NCI-H1105 treated with DMSO at 0.1 percent for 48 hours (cell line): ENCODE measurements at places on chromosomes 2 and 18.
A peak's percentile ranks its signal among the peaks of the same experiment; 100 is the strongest.

- no peak for DNase-seq
Measured at GRCh38 chr2:28380219-28380618, 12.4 kb upstream of the FOSL2 start.

DNA sequence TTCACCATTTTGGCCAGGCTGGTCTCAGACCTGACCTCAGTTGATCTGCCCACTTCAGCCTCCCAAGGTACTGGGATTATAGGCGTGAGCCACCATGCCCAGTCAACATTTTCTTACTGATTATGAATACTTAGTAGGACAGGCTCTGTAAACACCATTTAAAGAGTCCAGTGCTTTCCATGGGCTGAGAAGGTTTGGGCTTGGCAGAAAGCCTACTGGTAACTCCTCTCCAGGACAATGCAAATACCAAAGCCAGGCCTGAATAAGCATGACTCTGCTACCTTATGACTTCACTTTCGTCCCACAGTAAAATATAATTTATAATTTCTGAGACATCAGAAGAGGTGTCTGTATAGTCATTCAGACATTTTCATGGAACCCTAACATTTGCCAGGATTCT is 60.2 kb upstream of the FAM117B start:
- no peak for DNase-seq

DNA sequence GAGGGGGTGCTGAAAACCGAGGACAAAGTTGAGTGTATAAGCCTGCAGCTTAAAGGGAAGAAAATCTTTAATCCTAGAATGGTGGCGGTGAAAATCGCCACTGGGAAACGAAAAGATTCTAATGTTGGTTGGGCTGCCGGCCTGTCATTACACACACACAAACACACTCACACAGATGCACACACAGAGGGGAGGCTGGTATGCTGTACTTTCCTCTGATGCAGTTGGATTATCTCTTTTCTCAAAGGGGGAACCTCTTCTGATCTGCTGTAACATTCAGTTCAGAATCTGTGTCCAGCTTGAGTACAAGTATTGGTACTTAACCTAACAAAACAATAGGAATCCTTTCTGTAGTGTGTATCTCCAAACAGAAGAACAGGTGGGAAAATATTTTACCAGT is 39.0 kb downstream of the ANXA4 start:
- no peak for DNase-seq

DNA sequence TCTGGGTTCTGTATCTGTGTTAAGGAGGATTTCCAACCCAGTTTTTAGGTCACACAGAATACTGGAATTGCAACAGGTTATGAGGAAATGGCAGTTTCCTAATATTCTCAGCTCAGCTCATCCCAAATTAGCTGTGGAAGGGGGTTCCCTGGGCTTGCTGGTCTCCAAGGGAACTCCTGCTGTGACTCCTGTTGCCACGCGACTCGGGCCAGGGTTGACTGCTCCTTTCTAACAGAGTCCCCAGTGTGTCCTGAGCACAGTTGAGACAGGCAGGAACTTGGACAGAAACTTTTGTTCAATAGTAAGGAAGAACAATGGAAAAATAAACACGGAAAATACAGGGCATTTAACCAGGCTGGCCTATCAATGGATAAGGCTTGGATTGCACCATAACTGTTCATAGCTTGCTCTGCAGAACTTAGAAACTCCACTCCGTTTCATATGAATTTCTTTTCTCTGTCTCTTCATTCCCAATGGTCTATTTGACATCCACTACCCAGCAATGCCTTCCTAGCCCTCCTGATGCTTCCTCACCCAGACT is 3.8 kb upstream of the ROCK2 start:
- DNase-seq, result no peak

GRCh38 chr2:28661589-28662001 is 90.0 kb upstream of the PPP1CB start:
- no peak for DNase-seq

DNA sequence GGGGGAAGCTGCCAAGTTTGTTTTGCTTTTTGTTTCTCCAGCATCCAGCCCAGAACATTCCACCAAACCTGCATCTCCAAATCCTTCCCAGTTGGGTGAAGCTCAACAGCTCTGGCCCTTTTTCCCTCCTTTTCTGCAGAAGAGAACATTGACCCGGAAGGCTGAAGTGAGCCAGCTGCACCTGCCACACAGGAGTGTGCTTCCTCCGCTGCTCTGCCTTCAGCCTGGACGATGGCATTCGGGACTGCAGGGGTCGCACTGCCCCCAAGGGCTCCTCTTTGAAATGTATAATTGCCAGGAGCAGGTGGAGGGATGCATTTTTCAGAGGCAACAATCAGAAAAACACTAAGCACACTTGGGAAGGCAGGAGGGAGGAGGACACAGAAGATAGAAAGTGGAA is 41.8 kb downstream of the ST8SIA5 start:
- no peak for DNase-seq

GRCh38 chr18:31274931-31275330 is 43.0 kb upstream of the DSG1 start:
- peak; percentile 79 for DNase-seq

- no peak for DNase-seq
Measured at GRCh38 chr2:134206031-134206430, 47.8 kb upstream of the MGAT5 start.

DNA sequence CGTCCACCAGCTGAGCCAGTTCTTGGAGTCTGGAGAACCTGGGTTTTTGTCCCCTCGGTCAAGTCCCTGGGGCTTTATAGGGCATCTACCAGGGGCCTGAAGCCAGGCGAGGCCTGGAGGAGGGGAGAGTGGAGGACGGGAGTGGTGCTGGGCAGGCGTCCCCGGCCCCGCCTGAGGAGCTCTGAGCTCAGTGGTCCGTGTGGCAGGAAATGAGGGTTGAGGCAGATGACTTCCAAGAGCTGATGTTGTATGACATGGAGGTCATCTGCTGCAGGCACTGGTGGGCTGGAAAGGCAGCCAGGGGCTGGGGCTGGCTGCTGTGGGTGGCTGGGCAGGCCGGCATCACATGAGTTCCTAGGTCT is 118.5 kb upstream of the HS6ST1 start:
- DNase-seq, result no peak

DNA sequence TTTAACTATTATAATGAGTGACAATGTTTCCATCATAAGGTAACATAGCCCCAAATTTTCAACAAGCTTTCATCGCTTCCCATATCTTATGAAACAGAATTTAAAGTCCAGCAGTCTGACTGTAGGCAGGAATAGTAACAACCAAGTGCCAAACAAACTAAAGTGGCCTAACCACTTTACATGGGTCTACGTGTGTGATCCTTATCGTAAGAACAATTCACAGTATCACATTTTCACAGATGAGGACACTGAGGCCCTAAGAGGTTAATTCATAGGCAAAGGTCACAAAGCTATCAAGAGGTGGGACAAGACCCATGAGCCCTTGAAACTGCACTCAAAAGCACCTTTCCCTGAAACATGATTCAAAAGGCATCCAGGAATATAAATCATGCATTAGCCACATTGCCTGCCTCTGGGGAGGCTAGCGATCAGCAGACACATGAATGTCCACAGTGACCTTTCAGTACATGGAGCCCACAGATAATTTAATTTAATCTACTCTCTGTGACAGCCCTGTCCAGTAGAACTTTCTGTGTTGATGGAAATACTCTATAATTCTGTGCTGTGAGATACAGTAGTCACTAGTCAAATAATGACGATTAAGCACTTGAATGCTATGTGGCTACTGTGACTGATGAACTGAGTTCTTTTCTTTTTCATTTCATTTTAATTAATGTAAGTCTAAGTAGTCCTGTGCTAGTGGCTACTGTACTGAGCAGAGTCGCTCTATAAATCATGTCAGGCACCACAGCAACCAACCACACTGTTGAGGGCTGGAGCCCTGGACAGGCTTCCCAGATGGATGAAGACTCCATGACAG is 30.3 kb downstream of the KIDINS220 start:
- DNase-seq, result no peak

- DNase-seq, result no peak
Measured at GRCh38 chr2:64063924-64064331, 44.7 kb upstream of the VPS54 start.

DNA sequence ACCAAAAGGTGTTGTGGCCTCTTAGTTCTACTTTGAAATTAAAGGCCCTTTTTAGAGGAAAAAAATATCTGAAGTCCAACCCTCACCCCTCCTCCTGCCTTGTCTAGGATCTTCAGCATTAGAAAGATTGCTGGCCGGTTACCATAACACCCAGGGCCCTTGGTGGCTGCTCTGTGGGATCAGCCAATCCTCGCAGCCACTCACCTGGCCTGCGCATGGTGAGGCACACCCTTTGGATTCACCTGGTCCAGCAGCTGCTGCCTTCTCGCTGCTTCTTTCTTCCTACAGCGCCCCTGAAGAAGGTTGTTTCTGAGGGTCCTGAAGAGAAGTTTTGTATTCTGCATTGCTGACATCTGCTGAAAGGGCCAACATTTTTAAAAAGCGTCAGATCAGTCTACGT is 25.2 kb downstream of the DYTN start:
- no peak for DNase-seq

DNA sequence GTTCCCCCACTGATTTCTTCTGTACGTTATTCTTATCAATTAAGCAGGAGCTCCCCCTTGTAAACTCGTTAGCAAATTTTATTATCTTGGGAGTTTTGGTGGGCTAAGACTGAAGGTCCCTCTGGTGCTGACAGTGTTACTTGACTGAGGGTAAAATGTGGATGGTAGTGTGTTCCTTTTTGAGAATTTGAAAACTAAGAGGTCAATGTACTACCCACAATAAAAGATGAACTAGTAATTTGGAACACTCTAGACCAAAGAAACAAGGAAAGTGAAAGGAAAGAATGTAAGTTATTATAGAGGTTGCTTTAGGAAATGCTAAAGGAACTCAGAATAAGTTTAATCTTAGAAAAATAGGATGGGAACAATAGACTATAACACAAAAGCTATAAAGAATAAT is 35.1 kb downstream of the YWHAQ start:
- no peak for DNase-seq

- DNase-seq, result no peak
Measured at GRCh38 chr2:159106109-159106508, 137.7 kb downstream of the TANC1 start.

DNA sequence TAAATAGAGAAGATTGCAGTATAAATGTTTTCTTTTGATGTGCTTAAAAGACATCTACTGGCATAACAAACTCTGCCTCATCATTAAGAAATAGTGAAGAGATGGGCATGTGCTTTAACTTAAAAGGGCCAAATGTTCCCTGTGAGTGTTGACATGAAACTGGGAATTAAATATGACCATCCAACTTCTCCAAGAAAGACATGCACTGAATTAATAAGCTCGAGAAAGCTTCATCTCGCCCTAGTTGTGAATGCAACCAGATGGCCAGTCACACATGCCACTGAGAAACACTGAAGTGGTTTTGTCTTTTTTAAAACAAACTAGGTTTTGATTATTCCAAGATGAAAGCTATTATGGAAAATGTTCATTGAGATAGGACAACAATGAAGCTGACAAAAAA is 479.2 kb downstream of the RIT2 start:
- DNase-seq, result no peak

DNA sequence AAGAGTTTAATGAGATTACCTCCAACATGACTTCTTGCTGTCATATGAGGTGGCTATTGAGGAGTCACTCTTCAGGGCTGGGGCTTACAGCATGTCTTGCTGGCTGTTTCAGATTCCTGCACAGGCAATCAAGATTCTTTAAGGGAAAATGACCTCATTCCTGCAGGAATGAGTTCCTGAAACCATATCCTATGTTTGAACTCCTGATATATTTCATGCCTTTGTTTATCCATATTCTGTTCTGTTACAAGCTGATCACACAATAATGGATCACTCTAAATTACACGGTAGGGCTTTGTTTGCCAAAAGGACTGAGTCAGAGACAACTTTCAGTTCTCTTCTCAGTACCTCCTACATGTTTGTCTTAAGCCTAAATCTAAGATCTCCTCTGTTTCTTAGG is 879.8 kb upstream of the PIK3C3 start:
- DNase-seq, result no peak

GRCh38 chr2:158969715-158970240 is 1.3 kb downstream of the TANC1 start:
- no peak for DNase-seq

DNA sequence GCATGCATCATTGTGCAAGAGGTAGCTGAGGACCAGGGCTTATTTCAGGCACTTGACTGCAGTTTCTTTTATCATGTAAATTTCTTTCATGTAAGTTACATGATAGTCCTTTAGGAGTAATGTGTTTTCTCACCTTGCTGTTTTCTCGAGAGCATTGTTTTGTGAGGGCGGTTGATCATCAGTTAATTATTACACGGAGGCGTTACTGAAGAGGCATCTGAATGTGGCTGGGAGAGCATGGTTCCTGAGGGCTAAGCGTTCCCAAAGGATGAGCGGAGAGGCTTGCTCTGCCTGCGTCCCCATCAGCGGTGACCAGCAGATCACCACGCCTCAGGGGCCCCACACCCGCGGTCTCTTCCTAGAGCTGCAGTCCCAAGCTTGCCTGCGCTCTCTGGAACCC is 156.1 kb upstream of the NFATC1 start:
- DNase-seq, result no peak

DNA sequence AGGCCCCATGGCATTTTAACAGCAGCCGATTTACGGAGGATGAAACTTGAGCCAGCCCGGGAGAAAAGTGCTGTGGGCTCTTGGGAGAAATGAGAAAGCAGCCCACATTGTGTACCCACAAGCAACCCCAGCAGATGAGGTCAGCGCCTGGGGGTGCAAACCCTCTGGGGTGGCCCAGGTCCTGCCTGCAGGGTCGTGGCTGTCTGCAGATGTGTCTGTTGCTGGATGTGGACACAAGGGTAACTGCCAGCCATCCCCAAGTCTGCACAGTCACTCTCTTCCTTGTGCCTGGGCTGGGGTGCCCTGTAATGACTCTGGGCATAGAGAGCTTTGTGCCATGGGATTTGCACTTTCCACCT is 170.8 kb downstream of the PRKCE start:
- DNase-seq, result no peak

- no peak for DNase-seq
Measured at GRCh38 chr2:73451263-73451972, 65.8 kb downstream of the ALMS1 start.

- DNase-seq, result no peak
Measured at GRCh38 chr2:226828191-226828590, 7.7 kb upstream of the RHBDD1 start.

DNA sequence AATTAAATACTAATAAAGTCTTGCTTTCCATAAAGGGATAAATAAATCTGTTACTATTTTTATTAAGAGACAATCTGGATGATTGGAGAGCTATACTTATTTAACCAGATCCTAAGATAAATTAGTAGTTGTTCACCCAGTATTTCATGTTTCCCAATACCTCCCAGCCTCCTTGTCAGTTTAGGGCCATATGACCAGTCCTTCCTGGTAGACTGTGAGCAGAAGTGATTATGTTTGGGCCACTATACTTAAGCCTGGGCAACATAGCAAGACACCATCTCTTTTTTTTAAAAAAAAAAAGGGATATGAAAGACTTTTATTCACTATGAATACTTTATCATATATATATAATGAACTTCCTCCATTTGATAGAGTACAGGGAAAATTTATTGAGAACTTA is 48.8 kb upstream of the PPM1B start:
- DNase-seq, result no peak

GRCh38 chr18:74326231-74326630 is 10.6 kb downstream of the C18orf63 start:
- no peak for DNase-seq

- no peak for DNase-seq
Measured at GRCh38 chr2:20662308-20662937, 4.5 kb upstream of the GDF7 start.
